Inflammatory macrophage (primary cell): ENCODE measurements at places on chromosomes 2 and 18.

- no peak for DNase-seq
These were observed 54.4 kb downstream of the SLC4A3 start for GRCh38 chr2:219681694-219682300.

- peak; percentile 15 for DNase-seq
These were observed 32.5 kb downstream of the SLC66A3 start for GRCh38 chr2:11187731-11188130.

GRCh38 chr2:25453199-25453905 is 111.6 kb upstream of the DNMT3A start:
- DNase-seq: no peak

DNA sequence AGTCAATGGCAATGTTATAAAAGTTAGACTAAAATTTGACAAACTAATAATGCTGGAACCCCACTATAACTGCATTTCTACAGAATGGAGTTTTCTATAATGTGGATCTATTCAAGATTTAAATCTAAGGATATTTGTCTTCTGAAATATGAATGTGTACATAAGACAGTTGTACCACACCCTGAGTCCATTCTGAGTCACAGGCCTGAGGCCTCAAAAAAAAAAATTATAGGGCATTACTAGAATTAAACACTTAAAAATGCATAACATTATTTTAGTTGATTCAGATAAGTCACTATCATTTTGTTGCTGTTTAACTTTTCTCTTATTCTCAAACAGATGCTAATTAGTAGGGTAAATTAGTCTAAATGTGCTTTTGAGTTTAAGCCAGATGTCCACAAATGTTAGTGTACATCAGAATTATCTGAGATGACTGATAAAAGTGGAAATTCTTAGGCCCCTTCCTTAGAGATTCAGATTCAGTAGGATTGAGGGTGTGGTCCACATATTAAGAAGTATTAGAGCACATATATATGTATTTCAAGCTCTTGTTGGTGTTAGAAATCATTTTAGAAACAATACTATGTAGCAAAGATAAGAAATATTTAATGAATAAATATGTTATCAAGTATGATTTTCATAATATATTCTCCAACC is 42.4 kb upstream of the COL5A2 start:
- no peak for DNase-seq

GRCh38 chr2:1360557-1361250 is 52.6 kb upstream of the TPO start:
- DNase-seq: no peak

DNA sequence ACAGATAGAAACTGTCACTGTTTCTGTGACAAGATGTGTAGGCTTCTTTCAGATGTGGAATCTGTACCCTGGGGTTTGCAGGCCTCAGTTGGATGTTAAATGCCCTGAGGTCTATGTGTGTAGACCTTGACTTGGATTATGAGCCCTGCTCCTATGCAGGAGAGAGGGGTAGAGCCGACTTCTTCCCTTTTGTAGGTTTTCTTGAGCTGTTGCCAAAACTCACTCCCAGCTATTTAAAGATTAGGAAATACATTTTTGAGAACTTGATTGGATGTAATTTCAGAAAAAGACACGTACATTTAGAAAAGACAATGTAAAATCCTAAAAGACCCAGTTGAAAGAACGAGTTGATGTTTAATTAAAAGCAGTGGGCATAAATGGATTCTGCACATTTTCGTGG is 374.8 kb downstream of the SLC4A3 start:
- no peak for DNase-seq

GRCh38 chr2:172817411-172817810 is 81.8 kb downstream of the RAPGEF4 start:
- no peak for DNase-seq

GRCh38 chr18:2794159-2794558 is 52.6 kb upstream of the EMILIN2 start:
- no peak for DNase-seq

DNA sequence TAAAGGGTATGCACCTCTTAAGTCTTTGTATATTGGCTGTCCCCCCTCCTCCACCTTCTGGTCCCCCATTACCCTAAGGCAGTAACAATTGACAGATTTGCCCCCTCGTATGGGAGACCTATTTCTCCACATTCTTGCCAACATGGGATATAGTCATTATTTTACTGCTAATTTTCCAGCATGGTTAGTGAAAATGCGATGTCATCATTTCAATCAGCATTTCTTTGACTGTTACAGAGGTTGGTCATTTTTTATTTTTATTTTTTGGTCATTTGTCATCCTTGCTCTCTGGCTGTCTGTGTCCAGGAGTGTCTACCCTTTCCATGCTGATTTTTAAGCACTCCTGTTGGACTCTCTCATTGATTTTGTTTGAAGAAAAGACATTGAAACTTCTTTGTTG is 45.4 kb upstream of the SPP2 start:
- DNase-seq: no peak

- no peak for DNase-seq
These were observed 89.0 kb downstream of the ZNF521 start for GRCh38 chr18:25262920-25263319.

GRCh38 chr18:64094210-64094609 is 54.7 kb downstream of the LINC00305 start:
- no peak for DNase-seq

GRCh38 chr2:181372646-181373040 is 84.5 kb upstream of the ITGA4 start:
- no peak for DNase-seq

DNA sequence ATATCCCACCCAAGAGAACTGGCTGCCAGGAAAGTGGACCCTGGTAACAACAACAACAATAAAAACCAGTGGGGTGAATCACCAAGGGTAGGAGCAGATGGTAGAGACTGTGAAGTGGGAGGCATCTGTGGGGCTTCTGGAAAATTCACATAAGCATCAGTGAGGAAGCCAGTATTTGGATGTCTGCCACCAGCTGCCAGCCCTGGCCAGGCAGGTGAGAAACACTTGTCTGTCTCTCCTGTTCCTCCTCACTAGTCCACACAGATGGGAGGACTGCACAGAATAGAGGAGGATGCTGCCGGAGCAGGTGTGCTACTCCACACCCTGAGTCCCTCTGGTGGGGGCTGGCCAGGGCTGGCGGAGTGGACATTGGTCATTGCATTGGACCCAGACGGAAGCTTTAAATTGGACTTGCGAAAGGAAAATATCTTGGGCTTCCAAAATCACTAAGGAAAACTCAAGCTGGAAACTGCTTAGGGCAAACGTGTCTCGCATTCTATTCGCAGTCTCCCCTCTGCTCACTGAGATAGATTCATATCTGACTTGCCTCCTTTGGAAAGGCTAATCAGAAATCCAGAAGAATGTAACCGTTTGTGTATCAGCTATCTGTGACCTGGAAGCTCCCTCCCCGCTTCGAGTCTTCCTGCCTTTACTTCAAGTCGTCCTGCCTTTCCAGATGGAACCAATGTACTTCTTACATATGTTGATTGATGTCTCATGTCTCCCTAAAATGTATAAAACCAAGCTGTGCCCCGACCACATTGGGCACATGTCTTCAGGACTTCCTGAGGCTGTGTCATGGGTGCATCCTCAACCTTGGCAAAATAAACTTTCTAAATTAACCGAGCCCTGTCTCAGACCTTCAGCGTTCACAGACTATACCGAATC is 69.1 kb downstream of the NAB1 start:
- no peak for DNase-seq

- DNase-seq: no peak
These were observed 82.3 kb upstream of the SPRED2 start for GRCh38 chr2:65514555-65515195.

- DNase-seq: no peak
These were observed 321.0 kb upstream of the NRP2 start for GRCh38 chr2:205361272-205361671.

DNA sequence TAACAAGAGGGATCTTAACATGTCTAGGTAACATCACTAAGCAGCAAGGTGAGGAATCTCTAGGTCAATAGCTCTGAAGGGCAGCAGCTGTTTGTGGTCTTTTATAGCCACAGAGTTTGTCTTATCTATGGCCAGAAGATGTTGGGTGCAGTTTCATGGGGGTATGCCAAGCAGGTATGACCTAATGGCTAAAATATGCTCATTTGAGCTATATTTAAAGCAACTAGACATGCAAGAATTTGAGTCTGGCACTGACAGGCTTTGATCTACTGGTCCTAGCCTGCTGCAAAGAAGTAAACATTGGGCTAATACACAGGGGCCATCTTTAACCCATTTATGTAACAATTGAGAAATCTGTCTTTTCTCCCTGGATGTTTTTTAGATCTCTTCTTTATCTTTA is 13.9 kb upstream of the UGP2 start:
- DNase-seq: no peak

- no peak for DNase-seq
These were observed 137.3 kb downstream of the TWIST2 start for GRCh38 chr2:238985041-238985729.

DNA sequence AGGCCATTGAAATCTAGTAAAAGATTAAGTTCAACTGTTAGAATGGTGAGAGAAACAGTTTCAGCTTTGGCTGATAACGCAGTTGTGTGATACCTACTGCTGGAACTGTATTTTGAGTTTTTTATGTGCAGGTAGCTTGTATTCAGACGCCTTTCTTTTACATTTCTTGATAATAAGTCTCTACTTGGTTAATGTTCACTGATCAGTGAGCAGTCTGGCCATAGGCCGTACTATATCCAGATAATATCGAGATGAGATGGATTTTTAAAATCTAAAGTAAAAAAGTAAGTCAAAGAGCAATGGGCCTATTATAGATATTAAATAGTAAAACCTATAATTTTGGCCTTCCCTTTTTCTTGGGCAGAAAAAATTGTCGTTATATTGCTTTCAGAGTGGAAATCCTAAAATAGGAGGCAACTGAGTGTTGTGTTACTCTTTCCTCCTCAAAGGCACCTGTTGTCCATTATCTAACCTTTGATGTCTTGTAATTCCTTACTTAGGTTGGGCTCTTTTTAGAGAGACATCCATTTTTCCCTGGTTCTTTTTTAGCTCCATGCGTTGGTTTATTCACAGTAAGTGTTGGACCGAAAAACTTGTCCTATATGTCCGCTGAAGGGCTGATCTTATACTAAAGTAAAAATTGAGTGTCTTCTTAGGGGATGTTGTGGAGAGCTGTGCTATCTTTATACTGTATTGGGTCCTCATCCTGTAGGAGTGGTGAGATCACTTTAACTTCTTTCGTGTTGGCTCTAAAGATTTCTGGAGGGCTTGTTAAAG is 1.7 kb downstream of the EML4 start:
- no peak for DNase-seq

GRCh38 chr2:237631007-237631785 is 3.8 kb downstream of the LRRFIP1 start:
- no peak for DNase-seq

GRCh38 chr2:186995092-186995491 is 146.1 kb upstream of the ZSWIM2 start:
- no peak for DNase-seq

GRCh38 chr18:79411614-79412526 is 16.1 kb downstream of the NFATC1 start:
- no peak for DNase-seq

- DNase-seq: no peak
These were observed 104.7 kb upstream of the CDCA7 start for GRCh38 chr2:173249661-173250641.

DNA sequence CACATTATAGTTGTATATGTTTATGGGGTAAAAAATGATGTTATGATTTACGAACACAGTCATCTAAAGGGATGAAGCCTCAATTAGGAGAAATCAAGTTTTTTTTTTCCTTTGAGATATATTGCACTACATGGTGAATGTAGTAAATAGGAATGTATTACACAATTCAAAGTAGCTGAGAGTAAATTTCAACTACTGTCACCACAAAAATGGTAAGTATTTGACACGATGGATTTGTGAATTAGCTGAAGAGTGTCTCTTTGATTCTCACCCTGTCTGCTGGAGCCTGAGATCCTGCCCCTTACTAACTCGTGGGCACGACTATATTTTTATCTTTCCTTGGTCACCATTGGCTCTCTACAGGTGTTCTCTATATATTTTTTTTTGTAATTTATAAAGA is 540.4 kb upstream of the DSEL start:
- DNase-seq: no peak

DNA sequence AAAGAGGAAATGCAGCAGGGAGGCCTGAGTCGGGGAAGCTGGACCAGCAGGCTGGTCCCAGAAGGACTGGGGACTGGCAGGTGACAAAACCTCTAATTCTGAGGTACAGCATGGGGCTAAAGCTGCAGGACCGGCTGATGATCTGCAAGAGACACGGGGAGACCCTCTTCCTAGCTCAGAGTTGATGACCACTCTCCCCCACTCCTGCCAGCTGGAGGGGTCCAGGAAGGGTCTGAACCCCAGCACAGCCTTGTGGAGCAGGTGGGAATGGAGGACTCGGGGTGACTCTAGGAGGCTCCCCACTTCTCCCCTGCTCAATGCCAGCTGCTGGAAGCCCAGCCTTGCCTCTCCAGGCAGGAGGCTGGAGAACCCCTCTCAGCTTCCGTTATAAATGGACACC is 67.7 kb downstream of the TWIST2 start:
- DNase-seq: no peak

- DNase-seq: no peak
These were observed 16.8 kb upstream of the SNTG2 start for GRCh38 chr2:933734-934295.

GRCh38 chr2:187976259-187976985 is 315.3 kb upstream of the GULP1 start:
- no peak for DNase-seq

GRCh38 chr2:239041062-239041461 is 193.2 kb downstream of the TWIST2 start:
- DNase-seq: no peak
